ENCODE measurements at places on chromosomes 7 and 10. TPM values are rescaled to one million over a fixed set of nuclear protein-coding genes. Genes with fewer than 3 reads are reported as not detected.

DNA sequence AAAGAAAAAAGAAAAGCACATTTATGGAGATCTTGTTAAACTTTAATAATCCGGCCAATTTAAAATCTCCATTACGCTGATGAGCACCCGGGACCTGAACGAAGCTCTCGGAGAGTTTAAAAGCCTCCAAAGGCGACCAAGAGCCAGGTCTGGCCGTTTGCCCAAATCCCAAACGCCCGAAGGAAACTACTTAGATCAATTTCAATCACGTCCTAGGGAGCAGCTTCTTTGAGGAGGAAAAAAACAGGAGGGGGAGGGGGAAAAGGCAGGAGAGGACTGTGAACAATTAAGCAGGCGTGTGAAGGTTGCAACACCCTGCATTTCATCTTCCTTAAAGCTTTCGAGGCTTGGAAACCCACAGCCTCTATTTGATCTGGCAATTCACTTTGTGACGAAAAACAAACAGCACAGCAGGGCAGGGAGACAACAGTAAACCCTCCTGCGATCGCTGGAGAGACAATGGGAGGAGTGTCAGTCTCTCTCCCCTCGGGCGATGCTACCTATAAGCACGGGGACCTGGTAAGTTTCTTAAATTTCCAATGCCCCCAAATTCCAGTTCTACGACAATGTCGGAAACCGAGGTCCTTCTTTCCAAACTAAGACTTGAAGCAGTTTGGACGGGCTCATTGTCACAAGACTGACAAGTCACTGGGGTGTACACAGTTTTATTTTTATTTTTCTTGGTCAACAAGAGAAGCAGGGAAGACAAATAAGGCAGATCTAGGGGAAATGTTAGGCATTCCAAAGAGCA is 1.2 kb downstream of the KLF6 start:
- DNase-seq: peak; percentile 77

GRCh38 chr7:11319491-11320274 is 346.0 kb downstream of the PHF14 start:
- DNase-seq: no peak

GRCh38 chr10:25817200-25817599 is 116.8 kb upstream of the MYO3A start:
- no peak for DNase-seq

GRCh38 chr10:92822060-92822634 is 26.2 kb upstream of the EXOC6 start:
- no peak for DNase-seq

DNA sequence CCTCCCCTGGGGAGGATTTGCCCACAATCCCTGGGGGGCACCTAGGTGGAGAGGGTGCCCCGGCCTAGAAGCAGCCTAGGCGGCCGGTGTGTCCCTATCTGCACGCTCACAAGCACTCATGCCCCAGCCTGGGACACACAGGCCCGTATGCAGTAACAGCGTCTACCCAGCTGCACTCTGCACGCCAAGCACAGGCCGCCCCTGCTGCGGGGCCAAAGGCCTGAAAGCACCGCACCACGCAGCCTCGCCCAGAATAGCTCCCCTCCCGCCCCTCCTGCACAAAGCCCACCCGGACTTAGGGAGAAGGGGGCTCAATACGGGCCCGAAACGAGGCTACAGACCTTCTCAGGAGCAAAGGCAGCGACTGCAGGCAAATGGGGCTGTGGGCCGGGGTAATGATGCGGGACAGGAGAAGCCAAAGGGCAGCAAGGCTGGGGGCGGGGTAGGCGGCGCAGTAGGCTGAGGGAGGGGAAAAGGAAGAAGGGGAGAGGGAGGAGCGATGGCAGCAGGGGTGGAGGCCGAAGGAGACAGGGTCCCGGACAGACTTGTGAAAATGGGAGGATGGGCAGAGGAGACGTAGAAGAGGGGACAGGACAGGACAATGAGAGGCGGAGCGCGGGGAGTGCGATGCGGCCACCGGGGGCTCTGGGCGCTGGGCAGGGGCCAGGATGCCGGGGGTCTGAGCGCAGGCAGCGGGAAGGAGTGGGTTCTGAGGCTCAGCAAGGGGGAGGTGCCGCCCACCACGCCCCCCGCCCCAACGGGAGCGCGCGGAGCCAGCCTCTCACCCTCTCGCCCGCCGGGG is 544 bp downstream of the GPRIN2 start:
- no peak for DNase-seq

DNA sequence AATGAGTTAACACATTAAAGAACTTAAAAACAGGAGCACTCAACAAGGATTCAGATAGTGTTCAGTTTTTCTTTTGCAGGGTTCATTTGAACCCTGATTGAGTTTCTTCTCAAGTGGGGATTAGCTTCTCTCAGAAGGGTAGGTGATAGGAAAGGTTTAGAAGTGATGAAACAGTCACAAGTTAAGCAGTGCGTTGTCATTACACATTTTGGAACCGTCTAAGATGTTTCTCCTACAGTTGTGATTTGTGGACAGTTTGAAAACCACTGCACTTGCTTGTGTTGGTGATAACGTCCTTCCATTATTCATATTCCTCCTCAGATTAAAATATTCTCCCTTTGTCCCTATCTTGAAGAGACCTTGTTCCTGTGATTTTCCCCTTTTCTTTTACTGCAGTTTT is 2.7 kb downstream of the STMP1 start:
- no peak for DNase-seq

DNA sequence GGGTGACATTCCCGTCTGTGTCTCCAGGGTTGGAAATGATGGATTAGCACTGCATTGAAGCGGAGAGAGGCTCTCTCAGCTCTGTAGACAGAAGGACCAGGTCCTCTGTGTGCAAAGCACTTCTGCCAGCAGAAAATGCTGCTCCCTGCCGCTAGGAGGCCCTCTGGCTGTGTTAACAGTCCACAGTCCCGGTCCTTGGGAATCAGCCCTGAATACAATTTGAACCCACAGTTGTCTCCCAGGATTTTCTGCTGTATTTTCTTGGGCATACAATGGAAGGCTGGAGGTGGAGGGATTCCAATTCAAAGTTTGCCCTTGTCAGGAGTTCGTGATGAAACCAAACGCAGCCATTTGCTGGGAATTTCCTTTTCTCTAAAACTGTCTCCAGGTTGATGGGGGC is 205.2 kb downstream of the GLRX3 start:
- no peak for DNase-seq

DNA sequence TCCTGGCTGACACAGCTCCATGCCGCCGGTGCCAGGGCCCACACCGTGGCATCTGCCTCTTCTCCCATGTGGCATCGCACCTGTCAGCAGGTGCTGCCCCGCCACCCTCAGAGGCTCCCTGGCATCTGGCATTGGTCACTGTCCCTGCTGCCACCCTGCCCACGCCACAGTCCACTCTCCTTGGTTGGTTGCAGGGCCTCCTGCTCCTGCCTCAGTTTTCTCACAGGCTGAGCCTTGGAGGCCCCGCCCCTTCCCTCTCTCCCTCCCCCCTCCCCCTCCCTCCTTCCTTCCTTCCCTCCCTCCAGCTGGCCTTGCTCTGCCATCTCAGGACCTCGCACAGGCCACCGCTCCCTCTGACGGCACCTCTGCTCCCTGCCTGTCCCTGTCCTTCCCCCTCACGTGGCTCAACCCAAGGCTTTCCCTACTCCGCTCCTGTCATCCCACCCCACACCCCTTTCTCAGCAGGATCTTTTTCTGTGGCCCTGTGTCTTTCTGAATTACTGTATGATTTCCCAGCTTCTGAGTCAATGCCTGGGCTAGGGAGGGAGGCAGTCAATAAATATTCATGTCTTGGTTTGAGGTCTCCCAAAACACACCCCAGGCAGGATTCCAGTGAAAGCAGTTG is 87.4 kb downstream of the INPP5A start:
- DNase-seq: peak; percentile 49

UCMA gene
- not detected for polyA plus RNA-seq

C10orf88 gene
- 3.1 TPM for polyA plus RNA-seq

Data from heart left ventricle (tissue), 16 donors.